Nasal cavity respiratory epithelium epithelial cell of viscerocranial mucosa (primary cell): ENCODE measurements at places on chromosomes 2 and 18. TPM values are rescaled to one million over a fixed set of nuclear protein-coding genes. Genes with fewer than 3 reads are reported as not detected.

Gene CELF4
- 0.07 TPM in 1 of 2 replicates, not detected in the other for total RNA-seq

Gene FZD7
- 2.1 and 4.1 TPM in 2 replicates for total RNA-seq

Gene GKN1
- not detected in 2 replicates for total RNA-seq

Gene PLEK
- total RNA-seq: not detected in 2 replicates

Gene GAL3ST2
- total RNA-seq: 0.36 TPM in 1 of 2 replicates, not detected in the other
